ENCODE measurements at places on chromosomes 6 and 20.

DNA sequence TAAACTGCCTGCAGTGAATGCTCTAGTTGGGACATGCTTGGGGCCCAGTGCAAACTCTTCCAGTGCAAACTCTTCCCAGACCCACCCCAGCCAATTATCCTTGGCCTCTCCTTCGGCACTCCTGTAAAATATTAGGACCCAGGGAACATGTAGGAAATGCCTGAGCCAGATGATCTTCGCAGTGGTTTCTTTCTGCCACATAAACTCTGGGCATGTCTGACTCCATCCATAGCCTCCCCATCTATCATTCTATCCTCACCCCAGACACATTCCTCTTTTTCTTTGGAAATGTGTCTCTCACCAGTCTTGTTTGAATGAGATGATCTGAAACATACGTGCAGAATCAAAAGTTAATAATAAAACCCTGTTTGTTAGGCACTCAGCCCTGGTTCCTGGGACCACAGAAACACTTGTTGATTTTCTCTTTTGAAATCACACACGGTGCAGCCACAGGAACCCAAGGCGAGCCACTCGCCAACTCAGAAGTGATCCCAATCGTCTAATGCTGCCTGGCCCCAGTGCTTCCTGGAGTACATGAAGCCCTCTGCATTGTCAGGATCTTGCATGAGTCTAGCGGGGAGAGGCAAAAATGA, 108.9 kb upstream of the CST7 start:
- no peak for DNase-seq

DNA sequence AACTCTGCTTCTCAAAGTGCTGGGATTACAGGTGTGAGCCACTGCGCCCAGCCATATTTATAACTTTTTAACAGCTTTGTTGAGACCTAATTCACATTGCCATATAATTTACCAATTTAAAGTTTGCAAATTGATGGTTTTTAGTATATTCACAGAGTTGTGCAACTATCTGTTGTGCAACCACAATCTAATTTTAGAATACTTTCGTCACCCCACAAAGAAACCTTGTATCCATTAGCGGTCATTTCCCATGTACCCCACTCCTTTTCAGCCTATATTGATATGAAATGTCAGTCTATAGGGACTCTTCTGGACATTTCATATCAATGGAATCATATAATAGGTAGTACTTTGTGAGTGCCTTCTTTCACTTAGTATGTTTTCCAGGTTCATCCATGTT, 55.8 kb downstream of the FOXO3 start:
- DNase-seq: no peak

DNA sequence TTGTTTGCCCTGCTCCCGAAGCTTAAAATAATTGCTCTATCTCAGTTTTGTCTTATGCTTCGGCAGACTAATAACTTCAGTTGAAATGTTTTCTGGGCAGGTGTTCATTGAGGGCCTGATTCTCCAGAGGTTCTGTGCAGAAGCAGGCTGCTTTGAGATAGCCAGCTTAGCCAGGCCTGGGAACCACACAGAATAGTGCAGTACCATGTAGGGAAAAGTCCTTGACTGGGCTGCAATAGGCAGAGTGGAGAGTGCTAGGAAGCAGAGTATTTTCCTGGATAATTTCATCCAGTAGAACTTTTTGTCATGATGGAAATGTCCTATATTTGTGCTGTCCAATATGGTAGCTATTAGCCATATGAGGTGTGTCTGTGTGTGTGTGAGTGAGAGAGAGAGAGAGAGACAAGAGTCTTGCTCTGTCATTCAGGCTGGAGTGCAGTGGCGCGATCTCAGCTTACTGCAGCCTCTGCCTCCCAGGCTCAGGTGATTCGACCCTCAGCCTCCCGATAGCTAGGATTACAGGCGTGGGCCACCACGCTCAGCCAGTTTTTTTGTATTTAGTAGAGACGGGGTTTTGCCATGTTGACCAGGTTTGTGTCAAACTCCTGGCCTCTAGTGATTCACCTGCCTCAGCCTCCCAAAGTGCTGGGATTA, 15.9 kb downstream of the TOP1 start:
- no peak for DNase-seq

DNA sequence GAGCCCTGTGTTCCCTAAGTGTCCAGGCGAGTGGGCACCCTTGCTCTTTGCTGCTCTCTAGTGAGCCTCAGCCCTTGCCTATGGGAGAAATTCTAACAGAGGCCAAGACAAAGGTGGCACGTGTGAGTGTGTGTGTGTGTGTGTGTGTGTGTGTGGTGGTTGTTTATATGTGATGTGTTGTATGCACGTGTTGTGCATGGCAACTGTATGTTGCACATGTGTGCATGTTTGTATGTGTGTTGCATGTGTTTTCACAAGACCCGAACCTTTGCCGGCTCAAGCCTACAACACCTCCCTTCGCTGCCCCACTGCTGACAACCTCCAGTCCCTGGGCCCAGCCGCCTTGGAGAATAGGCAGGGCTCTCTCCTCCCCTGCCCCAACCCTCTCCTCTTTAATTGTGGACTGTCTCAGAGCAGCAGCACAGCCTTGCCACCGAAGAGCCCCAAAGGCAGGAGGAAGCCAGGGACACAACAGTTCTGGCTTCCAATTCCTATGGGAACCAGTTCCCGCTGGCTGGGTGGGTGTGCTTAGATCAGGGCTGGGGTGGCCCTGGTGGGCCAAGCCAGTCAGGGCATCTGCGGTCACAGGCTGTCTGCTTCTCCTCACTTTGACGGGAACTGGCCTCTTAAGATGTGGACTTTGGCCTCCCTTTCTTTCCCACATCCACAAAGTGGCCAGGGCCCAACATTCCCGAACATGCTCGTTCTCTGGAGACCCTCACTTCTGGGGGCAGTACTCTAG, 2.7 kb downstream of the KCNK16 start:
- DNase-seq: no peak

- no peak for DNase-seq
Observed at GRCh38 chr6:32807020-32807580, 9.7 kb downstream of the HLA-DOB start.

GRCh38 chr20:16036331-16036730, 536.9 kb downstream of the KIF16B start:
- no peak for DNase-seq

- DNase-seq: no peak
Observed at GRCh38 chr6:4377603-4378002, 242.2 kb upstream of the ECI2 start.

DNA sequence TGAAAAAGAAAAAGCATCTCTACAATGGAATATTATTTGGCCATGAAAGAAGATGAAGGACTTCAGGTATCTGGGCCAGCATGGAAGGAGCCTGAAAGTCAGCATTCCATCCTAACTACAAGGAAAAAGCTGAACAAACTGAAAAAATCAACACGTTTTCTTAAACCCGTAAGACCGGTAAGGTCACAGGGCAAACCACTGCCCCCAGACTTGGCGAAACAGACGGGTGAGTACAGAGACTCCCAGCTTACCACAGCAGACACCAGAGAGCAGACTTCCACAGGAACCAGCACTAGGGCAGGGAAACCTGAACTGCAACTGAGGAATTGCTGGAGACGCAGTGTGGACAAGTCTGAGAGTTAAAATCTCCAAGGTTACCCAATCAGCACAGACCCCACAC, 31.4 kb downstream of the BEND3 start:
- DNase-seq: no peak

- peak; percentile 27 for DNase-seq
Observed at GRCh38 chr20:41119614-41120561, 17.5 kb upstream of the PLCG1 start.

GRCh38 chr6:41379306-41379705, 43.9 kb downstream of the NCR2 start:
- no peak for DNase-seq

- no peak for DNase-seq
Observed at GRCh38 chr20:63294536-63294900, 1.5 kb downstream of the COL20A1 start.

DNA sequence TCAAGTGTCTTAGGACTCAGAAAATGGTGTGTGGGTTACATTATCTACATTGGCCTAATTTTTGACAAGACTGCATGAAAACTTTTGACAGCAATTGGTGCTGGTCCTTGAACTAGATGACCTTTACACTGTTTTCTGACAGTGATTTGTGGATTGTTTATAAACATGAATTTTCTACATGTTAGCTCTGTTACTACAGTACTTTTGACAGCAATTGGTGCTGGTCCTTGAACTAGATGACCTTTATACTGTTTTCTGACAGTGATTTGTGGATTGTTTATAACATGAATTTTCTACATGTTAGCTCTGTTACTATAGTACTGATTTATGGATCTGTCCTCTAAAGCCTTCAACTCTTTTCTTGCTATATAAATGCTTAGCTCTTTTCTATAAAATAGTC, 16.7 kb downstream of the KCTD20 start:
- DNase-seq: no peak

DNA sequence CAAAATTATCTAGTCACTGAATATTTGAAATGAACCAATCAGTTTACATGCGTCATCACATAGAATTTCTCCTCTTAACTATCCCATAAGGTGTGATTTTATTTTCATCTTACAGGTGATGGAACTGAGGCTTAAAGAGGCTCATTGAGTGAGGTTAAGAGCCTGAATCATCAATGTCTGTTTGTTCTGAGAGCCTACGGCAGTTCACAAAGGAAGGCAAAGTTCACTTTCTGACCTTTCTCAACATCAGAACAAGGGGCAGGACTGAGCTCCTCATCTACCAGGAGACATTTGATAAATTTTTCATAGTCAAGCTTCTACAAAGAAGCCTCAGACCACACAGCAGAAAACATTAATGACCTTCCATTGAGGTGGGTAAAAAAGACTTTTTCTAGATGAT, 54.9 kb upstream of the OLIG3 start:
- no peak for DNase-seq

- DNase-seq: no peak
Observed at GRCh38 chr6:26027491-26028211, 59.6 kb upstream of the HFE start.

GRCh38 chr6:151551223-151551857, 57.5 kb downstream of the CCDC170 start:
- no peak for DNase-seq

DNA sequence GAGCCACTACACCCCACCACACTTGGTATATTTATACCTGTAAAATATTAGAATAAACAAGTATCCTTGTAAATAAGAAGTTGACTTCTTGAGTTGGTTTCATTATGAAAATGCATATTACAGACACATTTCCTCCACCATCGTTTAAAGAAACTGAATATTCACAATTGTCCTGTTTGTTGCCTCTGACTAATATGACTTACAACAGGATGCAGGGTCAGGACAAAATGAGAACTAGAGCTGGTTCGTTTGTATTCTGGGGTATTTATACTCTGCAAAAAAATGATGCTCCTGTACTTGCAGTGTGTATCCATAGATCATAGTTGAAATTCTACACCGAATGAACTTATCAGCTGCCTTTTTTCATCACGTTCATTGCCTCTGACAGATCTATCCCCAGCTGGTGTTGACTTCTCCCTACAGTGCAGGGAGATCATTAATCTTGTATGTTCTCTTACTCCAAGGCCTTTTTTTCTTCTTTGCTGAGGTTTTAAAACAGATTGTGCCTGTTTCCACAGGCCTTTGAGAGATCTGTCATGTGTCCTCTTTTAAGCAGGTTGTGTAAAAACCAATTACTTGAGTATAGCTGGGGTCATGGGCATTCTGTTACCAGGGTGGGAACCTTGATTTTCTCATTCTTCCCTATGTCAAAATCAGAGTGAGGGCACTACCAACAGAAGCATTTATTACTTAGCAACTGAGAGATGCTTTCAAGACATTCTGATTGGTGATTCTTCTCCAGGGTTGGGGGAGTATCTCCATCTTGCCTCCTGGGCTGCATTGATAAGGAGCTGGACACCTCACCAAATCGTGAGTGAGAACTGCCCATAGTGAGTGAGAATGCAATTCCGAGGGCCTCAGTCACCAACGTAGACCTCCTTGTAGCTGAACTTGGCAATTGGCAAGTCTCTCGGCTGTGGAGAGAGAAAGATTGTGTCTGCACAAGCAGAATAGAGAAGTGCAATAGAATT, 78.8 kb upstream of the CD83 start:
- DNase-seq: peak; percentile 16

GRCh38 chr6:79193971-79194370, 40.5 kb downstream of the HMGN3 start:
- no peak for DNase-seq

- no peak for DNase-seq
Observed at GRCh38 chr20:9300080-9300479, 214.3 kb upstream of the LAMP5 start.

DNA sequence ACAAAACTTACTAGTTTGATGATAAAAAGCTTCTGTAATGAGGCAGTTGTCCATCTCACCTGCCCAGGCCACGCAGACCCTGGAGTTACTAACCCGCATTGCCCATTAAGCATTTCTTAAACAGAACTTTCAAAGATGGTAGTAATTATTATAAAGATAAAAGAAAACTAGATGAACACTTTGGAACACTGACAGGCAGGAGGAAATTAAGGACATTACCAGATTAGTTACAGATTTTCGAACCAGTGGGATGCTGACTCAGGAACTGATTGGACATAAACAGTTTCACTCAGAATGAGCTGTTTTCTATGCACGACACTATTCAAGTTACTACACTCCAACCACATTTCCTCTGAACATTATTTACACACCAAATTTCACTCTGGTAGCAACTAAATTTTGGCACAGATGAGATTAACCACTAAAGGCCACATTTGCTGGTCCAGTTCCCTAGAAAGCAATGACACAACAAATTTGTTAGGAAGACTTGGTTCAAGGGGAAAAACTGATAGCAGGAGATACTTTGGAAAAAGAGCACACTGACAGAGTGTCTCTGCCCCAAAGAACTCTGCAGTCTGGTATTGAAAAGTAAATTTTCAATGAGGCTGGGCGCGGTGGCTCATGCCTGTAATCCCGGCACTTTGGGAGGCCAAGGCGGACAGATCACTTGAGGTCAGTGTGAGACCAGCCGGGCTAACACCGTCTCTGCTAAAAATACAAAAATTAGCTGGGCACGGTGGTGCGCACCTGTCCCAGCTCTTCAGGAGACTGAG, 3.0 kb downstream of the ROMO1 start:
- DNase-seq: no peak

DNA sequence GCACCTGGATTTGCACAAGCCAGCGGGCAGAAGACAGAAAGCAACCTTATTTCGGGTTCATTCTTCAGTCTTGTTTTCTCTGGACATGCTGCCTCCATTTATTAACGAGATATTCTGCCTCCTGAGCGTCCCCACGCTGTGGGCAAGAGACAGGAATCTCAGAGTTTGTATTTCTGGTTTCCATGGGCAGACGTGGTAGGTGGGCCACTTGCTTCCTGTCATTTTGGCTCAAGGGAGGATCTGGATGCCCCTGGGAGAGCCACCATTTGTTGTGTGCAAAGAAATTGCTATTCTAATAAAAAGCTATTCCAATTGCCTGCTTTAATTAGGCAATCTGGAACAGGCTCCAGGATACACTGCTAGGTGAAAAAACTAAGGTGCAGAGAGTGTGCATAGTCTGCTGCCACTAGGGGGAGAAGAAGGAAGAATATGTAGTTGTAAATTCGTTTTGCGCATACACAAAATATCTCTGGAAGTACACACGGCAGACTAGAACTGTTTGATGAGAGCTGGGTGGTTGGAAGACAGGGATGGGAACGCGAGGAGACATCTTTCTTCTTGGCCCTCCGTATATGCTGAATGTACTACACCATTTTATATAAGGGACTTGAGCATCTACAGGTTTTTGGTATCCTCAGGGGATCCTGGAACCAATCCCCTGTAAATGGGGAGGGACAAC, 30.1 kb upstream of the SLC16A10 start:
- DNase-seq: peak; percentile 53

Measured in NCI-H345 (cell line).